CD4-positive, alpha-beta T cell treated with Interleukin-6 for 4 hours (primary cell): ENCODE measurements at places on chromosomes 6 and 20.
A peak's percentile ranks its signal among the peaks of the same experiment; 100 is the strongest.

DNA sequence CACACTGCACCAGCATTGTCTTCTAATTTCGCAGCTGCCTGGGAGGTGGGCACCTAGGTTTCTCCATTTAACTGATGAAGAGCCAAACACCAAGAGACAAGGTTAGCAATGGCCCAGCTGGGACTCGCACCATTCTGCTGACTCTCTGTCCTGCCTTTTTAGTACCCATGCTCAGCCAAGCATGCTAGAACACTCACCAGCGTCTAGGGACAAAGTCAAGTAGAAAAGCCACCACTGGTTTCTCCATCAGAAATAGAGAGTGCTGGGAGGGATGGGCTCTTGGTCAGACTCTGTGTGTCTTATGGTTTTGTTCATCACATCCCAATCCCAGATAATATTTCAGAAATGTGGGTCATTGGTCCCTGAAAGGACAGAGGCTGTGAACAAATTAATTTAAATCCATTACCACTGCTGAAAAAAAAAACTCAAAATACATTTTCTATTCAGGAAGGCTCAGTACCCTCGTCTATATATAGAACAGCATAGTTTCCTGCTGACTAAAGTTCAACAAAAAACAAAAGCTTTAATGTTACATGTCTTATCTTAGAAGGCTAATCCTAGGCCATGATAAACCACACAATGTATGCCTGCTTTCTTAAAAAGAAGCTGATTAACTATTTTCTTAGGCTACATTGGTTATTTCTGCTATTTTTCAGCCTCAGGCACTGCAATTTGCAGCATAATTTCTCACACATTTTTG, 111.0 kb downstream of the TBC1D7 start:
- no peak for DNase-seq

GRCh38 chr6:46684771-46685170, 2.9 kb upstream of the TDRD6 start:
- no peak for DNase-seq

DNA sequence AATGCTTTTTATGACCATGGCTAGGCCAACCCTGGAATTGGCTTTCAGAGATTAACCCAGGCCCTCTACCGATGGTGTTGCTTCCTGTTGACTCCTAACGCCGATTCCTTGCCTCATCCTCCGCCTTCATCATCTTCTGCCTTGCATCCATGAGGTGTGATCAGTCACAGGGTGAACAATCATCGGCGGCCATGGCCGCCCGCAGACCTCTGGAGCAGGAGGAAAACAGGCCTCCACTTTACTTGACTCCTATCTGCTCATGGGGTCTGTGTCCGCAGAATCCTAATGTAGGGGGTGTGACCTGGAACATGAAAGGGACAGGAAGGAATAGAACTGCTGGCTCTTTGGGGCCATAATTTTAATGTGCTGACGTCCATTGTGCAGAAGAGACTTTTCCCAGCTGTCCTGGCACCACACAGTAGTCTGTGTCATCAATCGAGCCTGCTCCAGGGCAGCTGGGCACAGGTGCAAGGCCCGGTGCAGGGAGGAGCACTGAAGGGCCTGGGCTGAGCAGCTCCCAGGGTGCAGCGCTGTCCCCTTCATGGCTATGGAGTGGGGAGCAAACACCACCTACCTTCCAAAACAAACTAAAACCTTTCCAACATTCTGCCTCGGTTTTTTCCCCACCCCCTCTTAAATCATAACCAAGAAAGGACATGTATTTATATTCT, 8.0 kb downstream of the SLC22A3 start:
- DNase-seq, result no peak

- DNase-seq, result no peak
Observed at GRCh38 chr6:89637960-89638319, 607 bp downstream of the LYRM2 start.

DNA sequence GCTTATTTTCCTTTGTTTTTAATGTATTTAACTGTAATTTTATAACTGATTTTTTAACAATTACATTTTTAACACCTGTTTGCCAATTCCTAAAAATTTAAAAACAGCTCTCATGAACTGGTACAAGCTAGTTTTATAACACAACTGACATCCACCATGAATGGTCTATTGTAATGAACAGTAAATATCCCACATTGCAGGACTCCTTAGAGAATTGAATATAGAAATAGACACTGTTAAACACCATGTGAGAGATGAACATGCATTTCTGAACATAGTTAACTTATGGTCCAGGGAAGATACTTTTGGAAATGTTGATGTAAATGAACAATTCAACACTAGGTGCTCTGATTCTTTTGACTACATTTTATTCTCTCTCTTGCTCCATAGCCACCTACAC, 195.1 kb upstream of the GMDS start:
- no peak for DNase-seq

- DNase-seq, result no peak
Observed at GRCh38 chr6:14035071-14035847, 82.3 kb upstream of the CD83 start.

GRCh38 chr6:68279793-68280557, 355.1 kb upstream of the ADGRB3 start:
- no peak for DNase-seq

DNA sequence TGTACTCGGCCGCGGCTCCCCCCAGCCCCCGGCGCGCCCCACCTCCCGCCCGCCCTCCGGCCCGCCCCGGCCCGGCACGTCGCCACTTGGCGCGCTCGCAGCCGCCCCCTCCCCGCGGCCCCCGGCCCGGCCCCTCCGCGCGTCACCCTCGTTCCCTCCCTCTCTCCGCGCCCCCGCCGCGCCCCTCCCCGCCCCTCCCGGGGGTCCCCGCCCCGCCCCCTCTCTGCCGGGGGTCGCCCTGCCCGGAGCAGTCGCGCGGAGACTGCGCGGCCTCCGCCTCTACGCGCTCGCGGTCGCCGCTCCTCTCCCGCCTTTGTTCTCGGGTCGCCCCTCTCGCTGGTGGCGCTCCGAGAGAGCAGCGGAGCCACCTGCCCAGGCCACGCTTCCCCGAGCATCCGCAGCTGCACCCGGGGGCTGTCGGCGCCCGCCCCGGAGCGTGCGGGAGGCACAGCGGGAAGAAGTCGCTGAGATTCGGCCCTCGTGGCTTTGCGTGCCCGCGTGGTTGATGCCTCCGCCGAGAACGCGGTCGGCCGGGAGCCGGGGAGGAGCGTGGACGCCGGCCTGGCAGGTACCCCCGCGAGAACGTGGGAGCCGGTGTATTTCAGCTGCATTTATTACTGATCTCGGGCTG, at the start of gene PHF10:
Gene PHF10 (minus strand): TSS at position 7 of the 631 bp plus-strand sequence. CDS start 569 bp downstream, outside the sequence.
- DNase-seq, result peak; percentile 84

DNA sequence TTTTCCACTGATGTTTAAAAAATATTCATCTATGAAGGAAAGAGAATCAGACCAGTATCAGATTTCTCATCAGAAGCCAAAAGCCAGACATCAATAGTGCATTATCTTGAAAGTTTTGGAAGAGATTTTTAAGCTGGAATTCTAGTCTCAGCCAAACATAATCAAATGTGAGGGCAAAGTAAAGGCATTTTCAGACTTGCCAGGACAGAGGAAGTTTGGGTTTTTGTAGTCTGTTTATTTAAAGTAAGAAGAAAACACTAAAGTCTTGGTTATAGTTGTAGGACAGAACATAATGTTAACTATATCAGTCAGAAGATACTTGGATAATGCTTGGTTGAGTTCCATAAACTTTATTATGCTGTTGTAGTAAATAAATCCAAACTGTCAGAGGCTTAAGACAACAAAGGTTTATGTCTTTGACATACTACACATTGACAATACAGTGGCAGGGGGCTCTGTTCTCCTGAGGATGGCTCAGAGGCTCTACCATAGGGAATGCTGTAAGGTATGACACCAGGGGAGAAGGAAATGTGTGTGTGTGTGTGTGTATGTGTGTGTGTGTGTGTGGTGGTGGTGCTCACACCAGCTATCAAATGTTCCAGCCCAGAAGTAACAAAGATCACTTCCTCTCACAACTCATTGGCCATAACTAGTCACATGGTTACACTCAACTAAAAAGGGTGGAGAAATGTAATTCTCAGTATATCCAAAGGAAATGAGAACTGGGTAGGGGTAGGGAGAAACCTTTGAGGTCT, 26.7 kb upstream of the YWHAB start:
- no peak for DNase-seq

- DNase-seq, result no peak
Observed at GRCh38 chr6:166242888-166243287, 65.3 kb downstream of the PRR18 start.

- no peak for DNase-seq
Observed at GRCh38 chr6:140977403-140977802, 1155.3 kb upstream of the GJE1 start.
